ENCODE measurements at places on chromosomes 16 and 17. TPM values are rescaled to one million over a fixed set of nuclear protein-coding genes. Genes with fewer than 3 reads are reported as not detected.

The CACNG5 gene
- not detected for polyA plus RNA-seq

The CANT1 gene
- polyA plus RNA-seq = 22.5 TPM

DNA sequence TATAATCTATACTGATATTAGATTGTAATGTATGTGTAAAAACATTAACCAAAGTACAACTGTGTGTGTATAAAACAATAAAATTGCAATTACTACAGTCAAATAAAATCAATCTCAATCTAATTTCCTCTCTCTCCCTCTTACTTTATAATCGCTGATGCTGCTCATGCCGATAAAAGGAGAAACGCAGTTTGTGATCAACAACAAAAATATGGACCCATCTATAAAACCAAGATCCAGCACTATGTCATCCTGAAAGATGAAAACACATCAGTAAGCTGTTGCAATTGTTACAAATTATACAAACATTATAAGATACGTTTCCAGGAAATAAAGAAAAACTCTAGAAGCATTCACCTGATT is 33.5 kb upstream of the ABCA6 start:
- no peak for DNase-seq

- no peak for DNase-seq
Observed at GRCh38 chr17:71959154-71959553, 161.7 kb upstream of the SOX9 start.

Measured in muscle of arm (tissue), 14 donors.